C1 segment of cervical spinal cord (tissue), 14 donors: ENCODE measurements at places on chromosomes 12 and 14.

- DNase-seq: peak; percentile 98
Measured at GRCh38 chr12:47758834-47759690, at the start of gene RAPGEF3. Gene RAPGEF3 (minus strand): TSS chr12:47758880. CDS start chr12:47758556, 324 bp downstream.

GRCh38 chr14:57352396-57353170 lies 37.8 kb upstream of the NAA30 start:
- no peak for DNase-seq

GRCh38 chr14:24051176-24051788 lies 527 bp upstream of the CARMIL3 start:
- DNase-seq: no peak

GRCh38 chr14:106848330-106849121 lies 1322.1 kb downstream of the TMEM121 start:
- no peak for DNase-seq

DNA sequence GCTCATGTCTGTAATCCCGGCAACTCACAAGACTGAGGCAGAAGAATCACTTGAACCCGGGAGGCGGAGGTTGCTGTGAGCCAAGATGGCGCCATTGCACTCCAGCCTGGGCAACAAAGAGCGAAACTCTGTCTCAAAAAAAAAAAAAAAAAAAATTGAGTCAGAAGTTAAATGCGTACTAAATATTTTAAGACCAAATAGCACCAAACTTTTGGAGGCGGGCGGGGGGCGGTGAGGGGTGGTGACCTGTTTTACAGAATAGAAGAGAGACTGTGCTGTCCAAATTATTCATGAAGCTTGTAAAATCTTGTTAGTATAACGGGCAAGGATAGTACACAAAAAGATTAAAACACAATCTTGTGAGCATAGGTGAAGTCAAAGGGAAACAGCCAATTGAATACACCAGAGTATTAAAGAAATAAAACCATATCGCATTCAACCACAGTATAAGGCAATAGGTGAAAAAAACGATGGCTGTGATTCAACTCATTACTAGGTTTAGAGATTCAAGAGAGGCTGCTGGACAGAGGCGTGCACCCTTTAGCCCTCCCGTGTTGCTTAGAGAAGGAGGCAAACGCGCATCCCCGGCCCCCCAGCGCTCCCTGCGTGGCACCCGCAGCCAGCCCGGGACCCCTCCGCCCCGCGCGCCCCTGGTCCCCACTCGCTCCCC lies 571 bp downstream of the ZNF891 start:
- DNase-seq: no peak

GRCh38 chr12:109589240-109589590 lies 15.6 kb downstream of the MVK start:
- DNase-seq: no peak

GRCh38 chr12:109687250-109687649 lies 26.4 kb upstream of the FAM222A start:
- DNase-seq: no peak

DNA sequence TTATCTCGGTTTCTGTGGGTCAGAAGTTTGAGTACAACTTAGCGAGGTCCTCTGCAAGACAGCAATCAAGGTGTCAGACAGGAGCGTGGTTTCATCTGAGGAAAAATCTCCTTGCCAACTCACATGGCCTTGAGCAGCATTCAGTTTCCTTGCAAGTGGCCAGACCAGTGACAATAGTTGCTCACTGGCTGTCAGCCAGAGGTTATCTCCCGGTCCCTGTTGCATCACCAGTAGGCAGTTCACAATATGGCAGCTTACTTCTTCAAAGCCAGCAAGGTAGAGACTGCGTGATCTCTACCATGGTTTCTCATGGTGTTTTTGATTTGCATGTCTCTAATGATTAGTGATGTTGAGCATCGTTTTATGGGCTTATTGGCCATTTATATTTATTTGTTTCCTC lies 143.8 kb upstream of the DAAM1 start:
- DNase-seq: no peak

DNA sequence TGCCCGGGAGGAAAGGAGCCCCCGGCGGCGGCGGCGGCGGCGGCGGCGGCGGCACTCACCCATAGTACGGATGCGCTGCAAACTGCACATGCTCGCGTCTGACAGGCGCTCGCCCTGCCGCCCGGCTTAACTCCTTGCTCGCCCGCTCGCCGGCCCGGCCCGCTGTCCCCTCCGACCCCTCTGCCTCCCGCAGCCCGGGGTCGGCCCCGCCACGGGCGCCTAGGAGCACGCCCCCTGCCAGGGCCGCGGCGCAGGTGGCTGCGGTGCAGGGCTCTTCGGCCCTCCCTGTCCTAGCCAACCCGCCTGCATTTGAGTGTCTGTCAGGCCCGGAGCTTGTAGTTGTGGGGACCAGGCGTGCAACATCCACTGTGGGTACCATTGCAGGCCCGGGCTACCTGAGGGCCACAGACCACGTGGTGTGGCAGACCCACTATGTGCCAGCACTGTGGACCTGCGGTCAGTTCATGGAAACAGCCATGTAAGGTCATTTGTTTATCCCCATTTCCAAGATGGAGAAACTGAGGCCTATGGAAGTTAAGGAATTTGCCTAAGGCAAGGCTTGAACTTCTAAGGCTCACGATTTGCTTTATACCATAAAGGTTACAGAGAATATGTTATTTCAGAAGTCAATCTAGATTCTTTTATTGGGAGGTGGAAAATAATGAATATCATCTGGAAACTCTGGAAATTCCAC lies 17.6 kb upstream of the PLEKHH1 start:
- DNase-seq: peak; percentile 66

DNA sequence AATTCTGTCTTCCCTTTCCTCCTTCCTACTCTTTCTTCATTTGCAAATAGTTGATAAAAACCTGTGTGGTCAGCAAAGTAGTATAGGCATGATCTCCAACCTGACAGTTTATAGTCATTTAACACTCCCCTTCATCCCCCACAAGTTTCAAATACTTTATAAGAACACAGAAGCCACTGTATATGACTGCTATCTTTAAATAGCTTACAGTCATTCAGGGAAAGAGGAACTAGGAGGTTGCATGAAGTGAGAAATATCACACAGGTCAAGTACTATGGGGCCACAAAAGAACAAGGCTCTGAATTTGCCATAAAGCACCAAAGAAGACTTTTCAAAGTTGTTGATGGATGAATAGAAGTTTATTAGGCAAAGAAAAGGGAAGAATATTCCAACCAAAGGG lies 431.3 kb downstream of the NPAS3 start:
- DNase-seq: no peak

DNA sequence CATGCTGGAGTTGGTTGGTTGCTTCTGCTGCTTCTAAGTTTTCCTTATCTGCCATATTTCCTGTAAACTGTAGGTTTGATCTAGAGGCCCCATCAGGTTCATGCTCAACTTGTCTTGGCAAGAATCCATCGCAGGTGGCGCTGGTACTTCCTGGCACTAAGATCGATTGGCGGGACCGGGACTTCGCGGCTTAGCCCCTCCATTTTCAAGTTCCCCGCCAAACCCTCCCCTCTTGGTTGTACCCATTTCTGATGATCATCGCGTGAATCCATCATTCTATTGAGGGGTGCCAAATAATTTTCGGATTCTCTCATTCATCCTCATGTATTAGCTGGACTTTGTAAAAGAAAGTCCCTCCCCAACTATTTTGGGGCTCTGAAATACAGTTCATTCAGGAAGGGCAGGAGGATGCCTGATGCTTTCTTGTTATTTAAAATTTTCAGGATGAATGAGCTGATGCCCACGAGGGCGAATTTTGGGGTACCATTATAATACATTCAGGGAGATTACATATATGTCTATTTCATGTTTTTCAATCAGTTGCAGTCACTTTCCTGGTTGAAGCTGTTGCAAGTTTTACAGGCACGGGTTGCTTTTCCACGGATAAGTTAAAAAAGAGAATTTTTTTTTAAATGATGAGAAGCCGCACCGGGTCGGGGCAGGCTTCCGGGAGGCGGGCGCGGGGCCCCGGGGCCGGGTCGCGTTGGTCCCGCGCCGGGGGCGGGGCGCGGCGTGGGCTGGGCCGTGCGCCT lies 395 bp upstream of the BRI3BP start:
- DNase-seq: peak; percentile 9

DNA sequence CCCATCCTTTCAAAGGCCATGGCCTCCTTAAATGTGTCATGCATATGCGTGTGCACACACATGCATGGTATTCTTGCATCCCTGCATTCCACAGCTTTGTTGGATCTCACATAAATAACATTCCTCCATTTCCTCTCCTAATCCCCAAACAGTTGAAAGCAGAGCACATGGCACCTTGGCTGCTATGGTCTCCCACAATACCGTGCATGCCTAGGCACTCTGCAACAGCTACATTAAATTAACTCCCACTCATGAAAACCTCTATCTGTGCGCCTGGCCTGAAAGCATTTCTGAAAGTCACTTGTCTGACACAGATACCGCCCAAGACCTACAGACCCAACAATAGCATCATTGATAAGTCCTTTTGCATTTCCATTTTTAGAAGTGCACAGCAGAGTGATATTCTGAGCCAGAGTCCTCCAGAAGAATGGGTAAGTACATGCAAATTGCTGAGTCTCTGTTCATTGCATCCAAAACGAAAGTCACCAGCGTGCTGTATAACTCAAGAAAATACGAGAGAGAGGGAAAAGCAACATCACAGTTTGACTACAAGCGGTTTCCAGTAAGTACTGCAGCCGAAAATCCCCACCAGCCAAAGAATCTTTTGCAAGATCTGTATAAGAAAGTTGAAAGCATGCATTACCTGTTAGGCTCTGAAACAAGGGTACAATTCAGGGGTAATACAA lies 436 bp downstream of the ASB2 start:
- no peak for DNase-seq

DNA sequence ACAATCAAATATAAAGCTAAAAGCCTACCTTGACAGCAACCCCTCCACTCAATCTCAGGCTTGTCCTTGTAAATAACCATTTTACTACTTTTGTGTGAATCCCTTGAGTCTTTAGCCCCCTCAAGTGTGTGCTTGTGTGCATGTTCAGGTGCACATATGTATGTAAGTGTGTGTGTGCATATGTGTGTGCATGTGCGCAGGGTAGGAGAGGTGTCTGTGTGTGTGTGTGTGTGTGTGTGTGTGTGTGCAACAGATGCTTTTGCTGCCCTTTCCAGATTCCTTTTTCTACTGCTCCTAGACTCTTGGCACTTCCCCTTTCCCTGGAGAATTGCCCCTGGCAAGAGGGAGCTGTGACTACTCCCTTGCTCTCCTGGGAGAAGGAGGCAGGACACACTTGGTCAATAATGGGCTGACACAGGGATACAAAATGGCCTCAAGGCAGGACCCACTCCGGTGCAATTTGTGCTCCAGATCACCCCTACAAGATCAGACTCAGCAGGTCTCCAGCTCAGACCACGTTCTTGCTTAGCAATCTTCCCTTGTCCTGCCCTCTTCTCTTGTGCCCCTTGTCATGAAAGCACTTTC lies 73.4 kb downstream of the IFNG start:
- no peak for DNase-seq

DNA sequence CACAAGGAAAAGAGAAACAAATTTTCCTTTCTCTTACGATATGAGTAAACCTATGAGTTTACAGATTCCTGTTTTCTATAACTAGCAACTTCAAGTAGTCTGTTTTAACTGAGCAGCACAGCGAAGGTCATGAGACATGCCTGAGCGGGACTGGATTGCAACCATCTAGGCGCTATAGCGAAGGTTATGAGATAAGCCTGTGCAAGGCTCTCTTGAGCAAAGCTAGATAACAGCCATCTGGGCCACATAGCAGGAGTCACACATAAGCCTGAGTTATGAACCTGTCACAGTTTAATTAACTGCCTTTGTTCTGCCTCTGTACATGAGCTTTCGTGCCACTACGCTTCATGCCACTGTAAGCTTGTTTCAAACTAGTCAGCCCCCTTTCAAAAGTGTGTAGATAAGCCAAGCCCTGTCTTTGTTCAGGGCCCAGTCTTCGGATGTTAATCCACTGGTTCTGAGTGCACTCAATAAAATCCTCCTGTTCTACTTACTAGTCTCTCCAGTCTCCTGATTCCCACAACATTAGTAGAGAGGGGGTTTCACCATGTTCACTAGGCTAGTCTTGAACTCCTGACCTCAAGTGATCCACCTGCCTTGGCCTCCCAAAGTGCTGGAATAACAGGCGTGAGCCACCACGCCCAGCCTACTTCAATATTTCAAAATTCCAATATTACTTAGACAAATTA lies 47.1 kb downstream of the SEC23A start:
- DNase-seq: no peak

- no peak for DNase-seq
Measured at GRCh38 chr12:23006413-23006812, 381.4 kb downstream of the ETNK1 start.

GRCh38 chr12:5988659-5989116 lies 43.6 kb upstream of the ANO2 start:
- DNase-seq: peak; percentile 15

DNA sequence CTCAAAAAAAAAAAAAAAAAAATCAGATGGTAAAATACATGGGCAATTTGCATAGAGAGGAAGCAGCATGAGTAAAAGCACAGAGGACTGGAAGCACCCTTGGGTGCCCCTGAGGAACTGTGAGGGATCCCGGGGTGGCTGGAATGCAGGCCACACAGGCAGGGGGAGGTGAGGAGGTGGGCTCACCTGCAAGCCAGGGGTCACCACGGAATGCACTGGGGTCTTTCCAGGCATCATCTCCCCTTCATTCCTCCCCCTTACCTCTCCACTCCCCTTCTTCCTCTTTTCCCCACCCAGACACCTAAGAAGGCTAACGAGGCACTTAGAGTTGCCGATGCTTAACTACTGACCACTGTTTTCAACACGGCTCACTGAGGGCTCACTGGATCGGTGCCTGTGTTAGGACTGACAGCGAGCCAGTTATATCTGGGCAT lies 14.4 kb upstream of the HIP1R start:
- DNase-seq: no peak

GRCh38 chr14:39467889-39468524 lies 35.8 kb upstream of the FBXO33 start:
- no peak for DNase-seq

GRCh38 chr12:18837025-18837424 lies 99.1 kb downstream of the CAPZA3 start:
- no peak for DNase-seq

DNA sequence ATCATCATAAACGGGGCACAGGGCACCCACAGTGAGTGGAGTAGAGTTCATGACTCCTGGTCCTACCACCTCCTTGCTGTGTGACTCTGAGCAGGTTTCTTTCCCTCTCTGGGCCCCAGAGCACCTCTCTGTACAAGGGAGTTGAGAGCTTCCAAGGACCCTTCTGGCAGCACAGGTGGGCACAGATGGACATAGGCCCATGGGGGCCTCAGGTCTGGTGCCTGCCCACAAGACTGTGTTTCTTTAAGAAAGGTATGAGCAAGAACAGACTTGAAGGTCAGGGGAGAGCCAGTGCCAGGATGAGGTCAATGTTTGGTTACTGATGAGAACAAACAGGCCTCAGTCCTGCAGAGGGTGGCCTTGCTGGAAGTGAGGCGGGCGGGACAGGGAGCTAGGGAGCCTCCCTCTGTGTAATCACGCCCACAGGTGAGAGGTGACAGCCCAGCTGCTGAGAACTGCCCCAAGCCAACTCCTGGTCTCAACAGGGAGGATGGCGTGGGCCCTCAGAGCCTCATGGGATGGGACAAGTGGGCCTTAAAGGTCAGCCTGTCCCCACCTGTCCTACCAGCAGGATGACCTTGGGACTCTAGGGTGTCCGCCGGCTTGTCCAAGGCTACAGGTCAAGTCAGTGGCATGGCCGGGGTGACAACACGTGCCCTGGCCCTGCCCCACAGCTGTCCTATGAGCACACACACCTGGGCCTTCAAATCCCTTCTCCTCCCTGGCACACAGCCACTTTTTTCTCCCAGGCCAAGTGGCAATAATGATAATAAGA lies 49.1 kb downstream of the CCDC85C start:
- DNase-seq: no peak

GRCh38 chr14:95078867-95079266 lies 78.5 kb downstream of the DICER1 start:
- DNase-seq: no peak

- no peak for DNase-seq
Measured at GRCh38 chr12:57190037-57190436, 26.6 kb upstream of the NXPH4 start.

- DNase-seq: no peak
Measured at GRCh38 chr12:89493670-89494302, 30.8 kb downstream of the GALNT4 start.
